ENCODE measurements at places on chromosomes 2 and 18.
A peak's percentile ranks its signal among the peaks of the same experiment; 100 is the strongest.

DNA sequence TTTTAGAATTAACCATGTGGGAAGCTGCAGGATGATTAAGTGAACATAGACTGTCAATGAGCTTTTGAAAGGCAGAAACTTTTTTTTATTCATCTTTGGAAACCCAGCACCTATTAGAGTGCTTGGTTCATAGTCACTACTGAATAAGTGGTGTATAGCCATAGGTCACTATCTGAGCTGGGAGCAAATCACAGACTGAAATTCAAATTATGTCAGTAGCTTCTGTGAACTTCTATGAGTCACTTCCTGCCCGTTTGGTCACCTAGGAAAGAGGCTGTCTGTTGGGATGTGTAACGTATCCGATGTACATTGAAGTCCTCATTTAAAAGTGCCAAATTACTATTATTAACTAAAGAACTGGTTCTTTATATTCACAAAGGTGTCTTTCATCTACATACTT lies 20.5 kb upstream of the SLC40A1 start:
- DNase-seq = no peak

DNA sequence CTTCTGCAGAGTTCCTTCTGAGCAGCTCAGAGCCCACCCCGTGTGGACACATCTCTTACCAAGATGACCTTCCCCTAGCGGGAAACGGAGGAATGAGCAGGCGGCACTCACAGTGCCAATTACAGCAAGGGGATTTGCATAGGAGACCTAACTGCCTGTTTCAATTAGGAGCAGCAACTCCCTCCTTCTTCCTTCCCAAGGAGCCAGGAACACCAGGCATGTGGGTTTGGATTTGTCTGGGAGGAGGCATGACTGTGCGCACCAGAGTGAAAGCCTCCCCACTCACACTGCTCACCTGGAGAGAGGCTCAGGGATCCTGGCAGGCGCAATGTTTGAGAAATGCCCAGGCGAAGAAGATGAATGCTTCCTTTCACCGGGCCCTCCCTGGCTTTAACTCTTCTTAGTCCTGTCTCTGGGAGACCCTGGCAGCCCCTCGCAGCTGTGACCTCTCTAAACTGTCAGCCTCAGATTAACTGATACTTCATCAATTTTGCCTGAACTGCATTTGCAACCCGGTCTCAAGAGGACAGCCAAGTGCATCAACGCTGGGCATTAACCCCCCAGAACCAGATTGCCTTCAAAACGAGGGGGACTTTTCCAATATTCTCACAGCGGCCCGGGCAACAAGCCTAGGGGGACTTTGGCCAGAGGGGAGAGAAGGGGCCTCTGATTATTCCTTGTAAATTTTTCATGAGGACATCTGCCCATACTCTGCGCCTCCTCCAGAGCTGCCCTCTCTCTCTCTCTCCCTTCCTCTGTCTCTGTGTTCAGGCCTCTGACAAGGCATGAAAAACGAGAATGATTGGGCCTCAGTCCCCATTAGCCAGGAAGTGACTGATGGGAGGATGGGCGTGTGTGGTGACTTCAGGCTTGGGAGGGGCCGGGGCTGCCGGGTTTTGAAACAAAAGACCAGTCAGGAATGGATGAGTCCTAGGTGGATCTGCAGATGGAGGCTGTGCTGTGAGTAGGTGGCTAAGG lies 93.8 kb downstream of the CMPK2 start:
- DNase-seq = peak; percentile 33

- no peak for DNase-seq
Observed at GRCh38 chr2:148459377-148459778, 185.2 kb upstream of the EPC2 start.

- no peak for DNase-seq
Observed at GRCh38 chr2:83661711-83662110, 797.4 kb downstream of the SUCLG1 start.

DNA sequence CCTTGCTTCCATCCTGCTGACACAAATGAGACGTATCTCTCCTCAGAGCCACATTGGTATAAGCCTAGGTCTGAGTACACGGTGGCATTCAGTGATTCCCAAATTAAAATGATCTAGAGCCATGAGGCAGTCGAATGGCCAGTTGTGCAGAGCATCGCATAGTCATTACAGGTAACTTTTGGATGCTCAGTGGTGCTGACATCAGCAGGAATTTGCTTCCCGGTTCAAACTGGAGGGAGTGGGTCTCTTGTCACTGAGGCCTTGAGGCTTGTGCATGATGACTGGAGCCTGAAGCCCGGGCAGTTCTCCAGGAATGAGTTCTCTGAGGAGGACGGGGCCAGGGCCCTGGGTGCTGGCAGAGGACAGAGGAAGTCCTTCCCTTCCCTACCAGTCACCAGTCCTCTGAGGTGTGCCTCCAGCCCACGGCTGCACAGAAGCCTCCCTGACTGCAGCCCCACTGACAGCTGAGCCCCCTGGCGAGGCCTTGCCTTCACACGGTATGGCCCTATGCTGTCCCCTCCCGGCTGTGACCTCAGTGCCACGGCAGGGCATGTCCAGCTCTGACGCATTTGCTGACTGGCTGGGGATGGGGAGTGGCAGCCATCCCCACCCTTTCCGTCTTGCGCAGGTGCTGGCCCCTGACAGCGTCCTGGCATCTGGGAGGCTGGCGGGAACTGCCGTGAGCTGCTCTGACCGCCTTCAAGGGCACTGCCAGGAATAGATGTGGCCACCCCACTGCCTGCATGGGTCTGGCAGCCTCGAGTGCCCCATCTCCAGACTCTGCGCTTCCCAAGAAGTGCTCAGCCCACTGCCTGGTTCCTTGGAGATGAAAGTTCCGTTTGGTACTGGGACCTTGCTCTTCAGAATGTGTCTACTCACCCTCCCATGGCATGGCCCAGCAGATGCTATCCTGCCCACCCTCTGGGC lies 117.4 kb downstream of the CELF4 start:
- DNase-seq = no peak

GRCh38 chr2:217066510-217067270 lies 206.8 kb upstream of the TNP1 start:
- no peak for DNase-seq

DNA sequence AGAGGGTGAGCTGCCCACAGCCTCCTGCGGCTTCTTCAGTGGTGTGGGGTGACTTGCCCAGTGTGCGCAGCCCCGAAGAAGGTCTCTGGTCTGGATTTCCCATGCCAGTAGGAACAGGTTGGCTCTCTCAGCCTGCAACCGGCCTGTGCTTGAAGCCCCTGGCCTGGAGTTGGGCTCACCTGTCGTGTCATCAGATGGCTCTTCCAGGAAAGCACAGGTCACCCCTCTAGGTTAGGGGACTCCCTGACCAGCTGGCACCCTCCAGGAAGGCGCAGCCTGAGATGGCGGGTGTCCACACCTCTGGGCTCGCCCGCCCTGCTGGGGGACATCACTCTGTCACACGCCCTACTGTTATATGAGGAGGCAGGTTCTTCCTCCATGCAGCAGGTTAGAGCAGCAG lies 179.8 kb downstream of the SEPTIN10 start:
- no peak for DNase-seq

- no peak for DNase-seq
Observed at GRCh38 chr2:39484206-39484605, 47.1 kb upstream of the MAP4K3 start.

DNA sequence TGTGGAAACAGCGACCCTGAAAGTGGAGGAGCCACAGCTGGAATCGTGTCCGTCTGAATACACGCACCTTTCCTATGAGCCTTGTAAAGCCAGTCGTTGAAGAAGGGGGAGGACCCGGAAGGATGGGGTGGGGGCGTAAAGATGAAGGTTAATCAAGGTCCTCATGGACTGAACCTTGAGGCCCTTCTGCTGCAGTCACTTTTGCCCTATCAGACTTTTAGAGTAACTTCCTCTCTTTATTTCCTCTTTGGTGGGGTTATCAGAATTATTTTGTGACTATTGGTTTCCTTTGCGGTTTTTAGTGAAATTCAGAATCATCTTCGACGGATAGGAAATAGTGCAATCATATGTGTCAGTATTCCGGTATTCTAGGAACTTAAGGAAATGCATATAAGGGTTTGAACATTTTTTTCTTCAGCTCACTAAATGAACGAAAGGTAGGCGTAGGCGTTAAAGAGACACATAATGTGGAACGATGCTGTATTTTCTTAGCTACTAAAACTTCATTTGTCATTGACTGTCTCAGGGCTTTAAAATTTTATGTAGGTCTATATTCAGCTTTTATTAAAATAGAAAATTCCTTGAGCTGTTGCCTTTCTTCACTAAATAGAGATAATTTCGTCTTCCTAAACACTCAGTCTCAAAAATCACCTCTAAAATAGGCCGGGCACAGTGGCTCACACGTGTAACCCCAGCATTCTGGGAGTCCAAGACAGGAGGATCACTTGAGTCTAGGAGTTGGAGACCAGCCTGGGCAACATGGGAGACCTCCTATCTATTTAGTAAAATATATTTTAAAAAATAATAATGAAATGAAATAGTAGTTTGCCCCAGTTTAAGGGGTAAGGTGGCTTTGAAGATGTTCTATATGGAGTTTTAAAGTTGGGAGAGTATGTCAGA lies 1.4 kb upstream of the YES1 start:
- DNase-seq = no peak

DNA sequence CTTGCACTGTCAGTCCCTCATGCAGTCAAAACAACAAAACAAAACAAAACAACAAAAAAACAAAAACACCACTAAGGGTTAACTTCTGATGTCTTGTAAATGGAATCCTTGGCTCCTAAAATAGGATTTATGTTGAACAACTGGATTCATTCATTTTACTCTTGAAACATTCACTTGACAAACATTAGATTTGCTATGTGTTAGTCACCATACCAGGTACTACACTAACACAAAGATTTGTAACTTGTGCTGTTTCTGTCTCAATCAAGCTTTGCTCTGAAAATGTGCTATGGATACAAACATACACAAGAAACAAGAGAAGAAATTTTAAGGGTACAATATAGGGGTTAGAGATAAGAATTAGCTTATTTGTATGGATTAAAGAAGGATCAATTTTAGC lies 812.8 kb downstream of the LRP1B start:
- no peak for DNase-seq

DNA sequence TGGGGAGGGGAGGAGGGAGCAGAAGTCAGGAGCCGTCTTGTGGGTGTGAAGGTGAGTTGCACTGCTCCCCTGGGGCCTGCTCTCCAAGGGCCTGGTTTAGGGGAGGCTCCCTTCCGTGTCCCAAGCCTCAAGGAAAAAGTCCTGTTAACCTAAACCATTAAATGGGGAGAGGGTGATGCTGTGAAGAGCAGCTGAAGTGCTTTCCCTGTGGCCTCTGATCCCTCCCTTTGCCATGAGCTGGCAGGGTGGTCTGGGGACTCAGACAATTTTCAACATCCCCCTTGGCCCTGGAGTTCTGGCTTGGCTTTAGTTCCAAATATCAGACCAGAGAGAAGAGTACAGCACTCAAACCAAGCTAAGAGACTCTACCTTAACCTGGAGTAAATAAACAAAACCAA lies 692 bp upstream of the POMC start:
- DNase-seq = no peak

DNA sequence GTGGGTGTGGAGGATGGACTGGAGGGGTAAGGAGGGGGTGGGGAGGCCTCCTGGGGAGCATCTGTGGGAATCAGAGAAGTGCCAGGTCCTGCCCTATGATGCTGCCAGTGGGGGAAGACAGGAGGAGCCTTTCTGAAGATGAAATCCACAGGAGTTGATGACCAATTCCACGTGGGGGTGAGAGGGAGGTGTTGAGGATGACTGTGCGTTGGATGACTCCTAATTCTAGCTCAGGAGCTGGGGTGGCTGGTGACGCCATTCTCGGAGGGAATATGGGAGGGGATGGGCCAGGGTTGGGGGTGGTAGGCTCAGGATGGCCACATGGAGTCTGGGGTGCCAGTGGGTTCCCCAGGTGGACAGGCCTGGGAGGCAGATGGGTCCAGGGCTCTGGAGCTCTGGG lies 32.3 kb downstream of the EMX1 start:
- no peak for DNase-seq

- no peak for DNase-seq
Observed at GRCh38 chr18:63975628-63976027, 5.7 kb downstream of the SERPINB8 start.

- DNase-seq = no peak
Observed at GRCh38 chr2:131123192-131123591, 18.1 kb downstream of the PLEKHB2 start.

GRCh38 chr2:235746257-235746934 lies 252.6 kb downstream of the AGAP1 start:
- DNase-seq = peak; percentile 89

GRCh38 chr2:215531284-215531683 lies 95.4 kb upstream of the FN1 start:
- DNase-seq = no peak

DNA sequence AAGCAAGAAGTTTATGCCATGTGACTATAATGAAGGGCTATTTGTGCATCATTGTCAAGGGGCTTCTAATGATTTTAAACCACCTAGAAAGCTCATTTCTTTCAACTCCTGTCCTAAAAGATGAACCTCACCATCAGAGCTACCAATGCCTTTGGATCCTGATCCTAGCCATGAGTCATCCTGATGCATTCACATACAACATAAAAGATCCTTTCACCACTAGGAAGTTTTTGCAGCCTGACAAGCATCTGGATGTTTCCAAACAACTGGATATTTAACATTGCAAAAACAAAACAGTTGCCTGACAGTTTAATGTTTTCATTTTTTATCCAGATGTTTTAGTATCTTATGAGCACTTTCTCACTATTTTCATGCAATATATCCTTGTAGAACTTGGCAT lies 425.3 kb downstream of the MBD2 start:
- no peak for DNase-seq

DNA sequence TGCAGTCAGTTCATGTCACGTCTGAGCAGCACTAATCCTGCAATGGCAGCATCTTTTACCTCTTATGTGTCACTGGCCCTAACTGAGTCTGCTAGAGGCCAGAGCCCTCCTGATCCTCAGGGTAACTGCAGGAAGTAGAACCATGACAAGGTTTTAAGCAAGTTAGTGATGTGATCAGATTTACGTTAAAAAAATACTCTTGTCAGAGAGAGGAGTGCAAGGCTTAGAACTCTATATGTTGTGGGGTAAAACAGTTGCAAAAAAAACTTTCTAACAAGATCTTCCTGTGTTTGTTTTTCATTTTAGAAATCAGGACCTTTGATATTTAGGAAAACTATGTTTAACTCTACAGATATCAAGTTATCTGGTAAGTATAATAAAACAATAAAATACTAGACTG lies 4.6 kb downstream of the TMEM87B start:
- no peak for DNase-seq

- DNase-seq = no peak
Observed at GRCh38 chr2:37568565-37568964, 102.9 kb downstream of the CDC42EP3 start.

GRCh38 chr2:190862571-190862991 lies 18.0 kb upstream of the GLS start:
- DNase-seq = no peak
